ENCODE measurements at places on chromosomes 1 and 21.

GRCh38 chr1:104733866-104734265 is 984.2 kb downstream of the AMY1C start:
- DNase-seq: no peak

GRCh38 chr1:60114745-60115318 is 41.3 kb upstream of the C1orf87 start:
- no peak for DNase-seq

DNA sequence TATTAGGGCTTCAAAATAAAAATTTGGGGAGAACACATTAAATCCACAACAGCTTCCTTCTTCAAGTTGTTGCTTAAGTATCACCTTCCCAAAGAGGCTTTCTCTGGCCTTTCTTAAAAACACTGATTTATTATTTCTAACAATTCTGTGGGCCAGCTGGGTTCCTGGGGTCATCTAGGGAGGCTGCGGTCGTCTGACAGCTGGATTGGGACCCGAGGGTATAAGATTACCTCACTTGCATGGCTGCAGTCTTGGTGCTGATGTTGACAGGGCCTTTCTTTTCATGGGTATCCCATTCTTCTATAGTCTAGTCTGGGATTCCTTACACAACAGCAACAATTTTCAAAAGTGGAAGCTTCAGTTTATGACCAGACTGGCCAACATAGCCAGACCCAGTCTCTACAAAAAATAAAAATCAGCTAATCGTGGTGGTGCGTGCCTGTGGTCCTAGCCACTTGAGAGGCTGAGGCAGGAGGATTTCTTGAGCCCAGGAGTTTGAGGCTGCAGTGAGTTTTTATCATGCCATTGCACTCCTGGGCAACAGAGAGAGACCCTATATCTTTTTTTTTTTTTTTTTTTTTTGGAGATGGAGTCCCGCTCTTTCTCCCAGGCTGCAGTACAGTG is 46.1 kb upstream of the ZNF326 start:
- no peak for DNase-seq

DNA sequence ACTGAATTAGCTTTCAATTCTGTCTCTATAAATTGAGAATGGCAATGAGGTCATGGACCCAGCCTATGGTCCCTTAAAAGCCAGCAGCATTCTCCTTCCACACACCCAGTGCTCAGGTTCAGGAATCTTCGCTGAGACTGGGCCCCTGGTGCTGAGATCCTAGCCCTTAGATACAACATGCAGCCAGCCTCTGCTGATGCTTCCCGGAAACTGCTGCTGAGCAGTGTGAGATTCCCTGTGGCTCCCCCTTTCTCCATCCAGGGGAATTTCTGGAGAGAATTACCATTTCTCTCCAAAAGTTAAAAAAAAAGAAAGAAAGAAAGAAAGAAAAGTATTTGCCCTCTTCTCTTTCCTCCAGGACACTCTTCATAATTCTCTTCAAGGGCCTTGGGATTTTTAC is 31.7 kb upstream of the RALGPS2 start:
- DNase-seq: peak; percentile 18

GRCh38 chr1:38009088-38009840 is 3.3 kb upstream of the UTP11 start:
- peak; percentile 78 for DNase-seq

- DNase-seq: no peak
Observed at GRCh38 chr1:6011161-6011945, 19.1 kb upstream of the NPHP4 start.

GRCh38 chr1:229629261-229629660 is 3.2 kb downstream of the URB2 start:
- peak; percentile 64 for DNase-seq

DNA sequence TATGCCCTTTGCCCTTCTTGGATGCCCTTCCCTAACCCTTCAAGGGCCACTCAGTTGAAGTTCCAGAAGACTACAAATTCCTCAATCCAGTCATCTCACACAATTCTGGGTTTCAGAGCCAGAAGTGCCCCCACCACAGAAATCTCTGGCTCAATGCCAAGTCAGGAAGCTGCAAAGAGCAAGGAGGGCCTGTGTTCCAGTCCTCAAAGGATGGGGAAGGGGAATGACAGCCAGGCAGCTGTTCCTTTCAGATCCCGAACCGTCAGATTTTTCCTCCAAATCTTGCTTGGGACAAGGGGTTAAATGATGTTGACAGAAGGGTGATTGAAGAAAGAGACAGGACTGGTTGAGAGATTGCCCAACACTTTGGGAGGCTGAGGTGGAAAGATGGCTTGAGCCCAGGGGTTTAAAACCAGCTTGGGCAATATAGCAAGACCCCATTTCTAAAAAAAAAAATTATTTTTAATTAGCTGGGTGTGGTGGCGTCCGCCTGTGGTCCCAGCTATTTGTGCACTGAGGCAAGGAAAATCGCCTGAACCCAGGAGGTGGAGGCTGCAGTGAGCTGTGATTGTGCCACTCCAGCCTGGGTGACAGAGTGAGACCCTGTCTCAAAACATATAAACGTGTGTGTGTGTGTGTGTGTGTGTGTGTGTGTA is 716 bp upstream of the HPDL start:
- peak; percentile 31 for DNase-seq

DNA sequence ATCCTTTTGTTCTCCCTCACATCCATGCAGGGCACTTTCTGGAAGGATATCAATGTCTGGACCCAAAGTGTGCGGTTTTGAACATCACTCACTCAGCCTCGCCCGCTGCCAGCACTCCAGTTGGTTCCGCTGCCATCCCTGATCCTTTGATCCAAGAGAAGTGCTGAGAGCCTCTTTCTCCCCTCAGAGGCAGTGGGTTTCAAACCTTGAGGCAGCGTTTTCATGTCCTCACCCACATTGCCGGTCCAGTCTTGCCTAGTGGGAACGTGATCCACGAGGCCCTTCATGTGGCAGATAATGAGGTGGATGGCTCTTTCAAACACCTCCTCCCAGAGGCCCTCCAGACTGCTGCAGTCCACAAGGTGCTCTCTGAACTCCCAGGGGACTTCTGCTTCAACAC is 122.2 kb downstream of the ACTL8 start:
- no peak for DNase-seq

GRCh38 chr1:101064697-101065096 is 39.1 kb upstream of the DPH5 start:
- no peak for DNase-seq

DNA sequence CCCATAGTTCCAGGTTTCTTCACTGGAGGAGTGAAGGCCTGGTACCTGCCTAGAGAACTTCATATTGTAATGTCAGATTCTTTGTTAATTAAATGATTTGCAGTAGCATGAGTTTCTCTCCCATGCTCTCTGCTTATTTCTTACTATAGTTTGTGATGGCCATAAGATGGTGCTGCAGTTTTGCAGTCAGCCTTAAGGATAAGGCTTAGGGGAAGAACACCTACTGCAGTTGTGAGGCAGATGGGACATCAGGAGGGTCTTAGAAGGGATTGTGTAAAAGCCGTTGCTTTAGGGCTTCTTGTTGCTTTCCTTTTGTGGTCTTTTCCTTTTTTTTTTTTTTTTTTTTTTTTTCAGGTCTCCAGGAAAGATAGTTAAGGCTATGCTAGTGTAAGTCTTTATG is 61.8 kb downstream of the MACF1 start:
- DNase-seq: no peak

- DNase-seq: no peak
Observed at GRCh38 chr1:10299151-10299550, 88.8 kb downstream of the KIF1B start.
